SIG-M5 (cell line): ENCODE measurements at places on chromosomes 13 and 19.

DNA sequence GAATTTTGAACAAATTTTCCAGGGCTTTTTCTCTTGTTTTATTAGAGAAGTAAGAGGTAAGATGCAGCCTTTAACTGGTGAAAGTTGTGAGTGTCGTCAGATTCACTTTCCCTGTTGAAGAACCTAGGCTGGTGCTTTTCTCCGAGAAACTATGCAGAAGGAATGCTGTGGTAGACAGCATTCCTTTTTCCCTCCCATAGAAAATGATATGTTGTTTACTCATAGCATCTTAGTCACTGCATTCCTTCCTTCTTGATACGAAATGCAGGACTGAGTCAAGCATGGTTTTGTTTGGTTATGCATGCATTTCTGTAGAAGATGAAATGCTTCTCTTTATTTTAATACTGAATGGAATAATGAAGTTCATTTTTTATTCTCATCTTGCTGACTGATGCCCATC, 3.4 kb downstream of the ITGBL1 start:
- no peak for DNase-seq

DNA sequence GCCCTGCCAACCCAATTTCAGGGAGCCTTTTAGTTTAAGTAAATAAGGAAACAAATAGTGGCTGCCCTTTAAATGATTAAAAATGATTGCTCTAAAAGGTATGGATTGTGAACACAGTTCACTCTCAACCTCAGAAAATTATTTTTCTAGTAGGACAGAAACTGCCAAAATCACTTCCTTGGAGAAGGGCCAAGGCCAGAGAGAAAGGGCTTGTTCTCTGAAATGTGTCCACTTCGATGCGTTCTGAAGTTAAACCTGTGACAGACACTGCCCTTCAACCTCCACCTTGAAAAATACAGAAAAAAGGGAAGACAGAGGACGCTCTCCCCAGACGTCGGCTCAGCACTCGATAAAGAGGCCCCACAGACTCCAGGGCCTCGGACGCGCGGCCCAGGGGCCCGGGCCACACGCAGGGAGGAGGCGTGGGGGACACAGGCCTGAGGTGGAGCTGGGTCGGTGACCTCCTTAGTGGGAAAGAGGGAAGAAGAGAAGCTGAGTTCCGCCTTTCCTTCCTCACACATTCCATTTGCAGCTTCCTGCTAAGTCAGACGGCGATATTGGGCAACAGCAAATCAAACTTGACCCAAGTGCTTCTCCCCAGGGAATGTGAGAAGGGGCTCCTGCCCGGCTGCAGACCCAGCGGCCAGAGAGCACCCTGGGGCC, 63.6 kb downstream of the RASA3 start:
- DNase-seq = no peak

GRCh38 chr13:113647351-113648215, 10.4 kb downstream of the ATP4B start:
- DNase-seq = no peak

DNA sequence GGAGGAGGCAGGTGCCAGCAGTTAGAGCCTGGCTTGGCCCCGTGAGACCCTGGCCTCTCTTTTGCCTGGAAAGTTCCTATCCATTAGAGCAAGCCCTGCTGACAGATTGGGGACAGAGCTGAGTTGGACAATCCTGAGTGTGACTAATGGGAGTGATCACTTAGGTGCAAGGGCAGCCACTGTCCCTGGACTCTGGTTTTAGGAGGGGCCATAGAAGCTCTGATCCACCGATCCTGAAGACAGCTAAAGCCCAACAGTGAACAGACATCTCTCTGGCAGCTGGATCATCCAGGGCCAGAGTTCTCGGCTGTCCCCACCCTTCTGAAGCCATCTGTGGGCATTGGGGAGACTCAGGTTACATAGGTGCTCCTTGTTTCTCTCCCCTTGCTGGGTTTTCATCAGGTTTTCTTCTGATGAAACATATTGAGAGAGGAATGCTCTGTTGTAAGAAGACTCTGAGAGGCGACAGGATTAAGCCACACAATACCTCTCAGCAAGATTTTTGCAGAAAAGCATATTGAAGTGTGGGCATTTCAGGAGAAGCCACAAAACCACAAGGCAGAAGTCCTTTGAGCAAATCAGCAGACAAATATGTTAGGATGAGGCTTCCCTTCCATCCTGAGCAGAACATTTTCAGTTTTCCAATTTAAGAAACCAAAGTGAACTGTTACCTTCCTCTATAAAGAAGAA, 288.0 kb upstream of the MAB21L1 start:
- DNase-seq = no peak

DNA sequence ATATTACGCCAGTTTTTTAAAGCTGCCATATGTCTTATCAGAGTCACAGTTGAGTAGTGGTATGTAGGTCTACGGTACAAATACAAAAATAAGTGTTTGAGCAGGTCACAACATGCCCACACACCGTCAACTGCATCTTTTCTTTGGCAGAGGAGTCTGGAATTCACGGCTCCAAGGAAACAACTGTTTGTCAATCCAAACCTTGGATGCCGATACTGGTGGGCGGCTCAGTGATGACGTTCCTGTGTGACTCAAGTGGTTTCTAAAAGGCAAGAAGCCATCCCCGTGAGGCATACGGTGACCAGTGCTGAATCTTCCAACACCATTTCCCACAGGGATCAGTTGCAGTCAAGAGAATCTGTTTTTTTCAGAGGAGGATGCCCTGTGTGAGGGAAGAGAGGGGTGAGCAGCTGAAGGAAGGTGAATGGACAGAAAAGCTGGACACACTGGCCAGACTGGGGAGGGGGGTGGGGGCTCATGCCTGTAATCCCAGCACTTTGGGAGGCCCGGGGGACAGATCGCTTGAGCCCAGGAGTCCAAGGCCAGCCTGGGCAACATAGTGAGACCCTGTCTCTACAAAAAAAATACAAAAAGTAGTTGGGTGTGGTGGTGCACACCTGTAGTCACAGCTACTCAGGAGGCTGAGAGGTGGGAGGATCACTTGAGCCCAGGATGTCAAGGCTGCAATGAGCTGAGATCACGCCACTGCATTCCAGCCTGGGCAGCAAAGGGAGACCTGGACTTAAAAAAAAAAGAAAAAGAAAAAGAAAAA, 22.8 kb upstream of the CEBPG start:
- no peak for DNase-seq

GRCh38 chr13:34696296-34696695, 245.8 kb upstream of the NBEA start:
- no peak for DNase-seq

DNA sequence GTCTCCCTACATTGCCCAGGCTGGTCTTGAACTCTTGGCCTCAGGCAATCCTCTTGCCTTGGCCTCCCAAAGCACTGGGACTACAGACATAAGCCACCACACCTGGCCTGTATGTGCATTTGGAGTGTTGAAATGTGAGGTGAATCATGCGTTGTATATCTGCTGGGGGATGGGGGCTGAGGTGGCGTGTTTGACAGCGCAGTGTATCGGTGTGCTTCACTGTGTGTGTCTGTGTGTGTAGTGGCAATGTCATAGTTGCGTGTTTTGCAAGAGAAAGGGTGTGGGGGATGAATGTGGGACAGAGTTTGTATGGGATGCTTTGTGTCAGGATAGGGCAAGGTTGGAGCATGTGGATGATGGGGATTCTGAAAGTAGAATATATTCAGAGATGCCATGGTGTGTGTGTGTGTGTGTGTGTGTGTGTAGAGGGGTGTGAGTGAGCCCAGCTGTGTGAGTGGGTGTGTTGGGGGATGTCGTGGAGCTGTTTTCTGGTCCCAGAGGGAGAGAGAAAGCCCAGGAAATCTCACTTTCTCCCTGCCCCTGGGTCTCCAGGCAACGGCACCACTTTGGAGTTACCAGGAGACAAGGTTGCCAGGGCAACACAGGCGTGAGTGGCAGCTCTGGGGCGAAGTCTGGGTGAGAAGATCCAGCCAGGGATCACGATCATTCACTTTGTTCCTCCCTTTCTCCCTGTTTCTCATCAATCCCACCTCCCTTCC, 1.1 kb upstream of the SWSAP1 start:
- DNase-seq = no peak

DNA sequence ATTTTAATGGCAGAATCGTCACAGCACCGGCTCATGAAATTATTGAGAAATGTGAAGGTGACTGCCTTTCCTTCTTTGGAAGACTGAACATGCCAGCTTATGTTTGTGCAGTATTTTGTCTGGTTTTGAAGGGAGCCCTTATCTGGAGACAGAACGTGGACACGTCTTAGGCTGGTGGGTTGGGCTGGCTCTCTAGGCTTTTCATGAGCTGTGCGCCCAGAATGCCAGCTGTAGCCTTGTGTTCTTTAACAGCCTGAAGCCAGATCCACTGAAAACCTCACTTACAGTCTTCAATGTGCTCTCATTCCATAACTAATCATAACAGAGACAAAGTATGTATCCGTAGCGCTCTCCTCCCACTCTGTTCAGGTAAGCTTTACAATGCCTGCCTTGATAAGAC, 184.4 kb upstream of the HTR2A start:
- DNase-seq = no peak

DNA sequence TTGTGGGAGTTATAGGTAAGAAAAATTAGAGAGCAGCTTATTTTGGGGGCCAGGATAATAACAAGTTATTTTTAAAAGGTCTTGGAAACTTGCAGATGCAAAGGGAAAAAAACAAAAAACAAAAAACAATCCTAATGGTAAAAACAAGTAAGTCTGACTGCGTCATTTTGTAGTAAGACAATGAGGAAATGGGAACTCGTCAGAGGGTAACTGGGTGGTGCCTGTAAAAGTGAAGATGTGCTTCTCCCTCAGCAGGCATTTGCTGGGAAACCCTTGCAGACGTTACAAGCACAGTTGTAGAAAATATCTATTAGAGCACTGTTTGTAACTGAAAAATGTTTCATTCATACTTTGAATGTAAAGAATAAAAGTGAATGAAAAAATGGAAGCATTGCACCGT, 2.2 kb upstream of the TNFSF13B start:
- DNase-seq = no peak

GRCh38 chr13:87259479-87260083, 411.6 kb upstream of the SLITRK5 start:
- no peak for DNase-seq

DNA sequence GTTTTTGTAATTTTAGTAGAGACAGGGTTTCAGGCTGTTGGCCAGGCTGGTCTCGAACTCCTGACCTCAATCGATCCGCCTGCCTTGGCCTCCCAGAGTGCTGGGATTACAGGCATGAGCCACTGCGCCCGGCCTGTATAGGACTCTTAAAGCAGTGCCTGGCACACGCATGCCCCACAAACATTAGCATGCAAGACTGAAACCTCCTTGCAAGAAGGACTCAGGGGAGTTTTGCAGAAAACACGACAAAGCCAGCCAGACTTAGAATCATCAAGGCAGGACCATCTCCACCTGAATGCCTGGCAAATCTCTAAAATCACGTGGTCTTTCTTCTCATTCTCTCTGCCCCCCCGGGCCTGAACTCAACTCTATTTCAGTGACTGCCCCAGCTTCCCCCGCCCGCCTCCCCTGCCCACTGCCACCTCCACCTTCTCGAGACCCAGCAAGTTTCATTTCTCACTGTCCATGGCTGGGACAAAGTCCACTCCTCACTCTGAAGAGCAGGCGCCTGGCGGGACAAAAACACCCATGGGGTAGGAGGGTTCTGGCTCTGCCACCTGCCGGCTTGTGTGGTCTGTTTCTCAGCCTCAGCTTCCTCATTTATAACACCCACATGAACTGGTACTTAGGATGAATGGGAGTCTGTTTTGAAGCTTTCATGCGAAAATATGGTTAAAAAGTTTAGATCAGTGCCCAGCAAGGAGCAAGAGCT, 2.4 kb downstream of the TICAM1 start:
- DNase-seq = no peak

- DNase-seq = no peak
Observed at GRCh38 chr19:16404396-16404795, 67.4 kb downstream of the EPS15L1 start.

GRCh38 chr13:77514336-77514726, 21.2 kb upstream of the SCEL start:
- no peak for DNase-seq

- DNase-seq = peak; percentile 10
Observed at GRCh38 chr13:50126263-50126992, 111.2 kb downstream of the KCNRG start.

- no peak for DNase-seq
Observed at GRCh38 chr13:44307844-44308243, 65.8 kb upstream of the SERP2 start.

DNA sequence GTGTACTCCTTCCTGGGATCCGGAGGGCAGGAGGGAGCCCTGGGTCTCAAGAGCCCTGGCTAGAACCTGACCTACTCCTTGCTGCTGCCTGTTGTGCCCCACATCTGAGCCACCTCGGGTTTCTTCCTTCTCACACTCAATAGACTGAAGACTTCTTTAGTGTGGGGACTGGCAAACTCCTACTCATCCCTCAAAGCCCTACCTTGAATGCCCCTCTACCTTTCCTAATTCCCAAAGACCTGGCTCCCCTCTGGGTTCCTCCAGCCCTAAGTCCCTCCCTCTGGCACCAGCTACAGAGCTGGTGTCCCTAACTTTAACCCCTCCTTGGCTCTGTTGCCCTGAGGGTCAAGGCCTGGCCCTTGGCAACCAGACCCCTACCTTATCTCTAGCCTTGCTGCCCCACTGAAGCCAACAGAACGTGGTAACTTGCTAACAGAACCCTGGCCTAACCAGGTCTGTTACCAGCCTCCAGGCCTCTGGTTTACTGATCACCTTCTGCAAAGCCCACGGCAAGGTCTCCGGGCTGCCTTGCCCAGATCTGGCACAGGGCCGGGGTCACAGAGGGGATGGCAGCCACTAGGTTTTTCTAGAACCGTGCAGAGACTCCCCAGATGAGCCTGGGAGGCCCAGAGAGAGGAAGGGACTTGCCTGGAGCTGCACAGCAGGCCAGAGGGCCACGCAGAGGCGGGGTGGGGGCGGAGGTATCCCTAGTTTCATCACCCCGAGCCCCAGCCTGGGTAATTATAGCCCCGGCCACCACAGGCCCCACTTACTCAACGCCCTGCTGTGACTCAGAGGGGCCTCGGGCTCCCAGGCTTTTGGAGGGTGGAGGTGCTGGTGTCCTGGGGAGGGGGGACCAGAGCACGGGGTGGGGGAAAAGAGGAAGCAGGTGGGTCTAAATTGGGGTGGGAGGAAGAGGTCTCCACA, 15.3 kb downstream of the ZBTB7A start:
- peak; percentile 74 for DNase-seq

- DNase-seq = no peak
Observed at GRCh38 chr13:109651854-109652253, 134.5 kb downstream of the IRS2 start.

DNA sequence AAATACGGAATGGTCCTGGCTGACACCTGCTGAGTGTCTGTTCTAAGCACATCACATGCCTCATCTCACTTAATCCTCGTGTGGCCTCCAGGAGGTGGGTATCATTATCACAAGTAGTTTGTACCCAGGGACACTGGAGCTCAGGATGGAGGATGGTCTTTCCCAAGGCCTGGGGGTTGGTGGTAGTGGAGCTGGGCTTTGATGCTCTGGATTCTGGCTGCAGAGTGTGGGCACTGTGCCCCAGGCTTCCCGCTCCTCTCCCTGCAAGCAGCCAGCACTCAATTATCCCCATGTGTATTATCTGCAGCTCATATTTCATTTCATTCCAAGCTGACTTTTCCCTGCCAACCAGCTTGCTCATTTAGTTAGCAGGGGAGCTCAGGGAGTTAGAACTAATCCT, 52.1 kb downstream of the SIAH3 start:
- no peak for DNase-seq

- no peak for DNase-seq
Observed at GRCh38 chr13:30002577-30002976, 152.2 kb upstream of the UBL3 start.

- no peak for DNase-seq
Observed at GRCh38 chr19:39582891-39583625, 19.3 kb upstream of the LGALS13 start.

- no peak for DNase-seq
Observed at GRCh38 chr19:15379999-15380647, 536 bp upstream of the AKAP8 start.

- no peak for DNase-seq
Observed at GRCh38 chr13:101985321-101985720, 416.5 kb downstream of the FGF14 start.
